ENCODE measurements at places on chromosomes 7 and 10.

GRCh38 chr7:30436518-30436917 lies 42.1 kb downstream of the NOD1 start:
- no peak for DNase-seq

GRCh38 chr7:47807756-47808155 lies 140.5 kb downstream of the PKD1L1 start:
- DNase-seq, result no peak

- DNase-seq, result no peak
Measured at GRCh38 chr10:2920637-2921036, 146.7 kb upstream of the PFKP start.

GRCh38 chr10:75495434-75496190 lies 64.2 kb downstream of the LRMDA start:
- DNase-seq, result no peak

DNA sequence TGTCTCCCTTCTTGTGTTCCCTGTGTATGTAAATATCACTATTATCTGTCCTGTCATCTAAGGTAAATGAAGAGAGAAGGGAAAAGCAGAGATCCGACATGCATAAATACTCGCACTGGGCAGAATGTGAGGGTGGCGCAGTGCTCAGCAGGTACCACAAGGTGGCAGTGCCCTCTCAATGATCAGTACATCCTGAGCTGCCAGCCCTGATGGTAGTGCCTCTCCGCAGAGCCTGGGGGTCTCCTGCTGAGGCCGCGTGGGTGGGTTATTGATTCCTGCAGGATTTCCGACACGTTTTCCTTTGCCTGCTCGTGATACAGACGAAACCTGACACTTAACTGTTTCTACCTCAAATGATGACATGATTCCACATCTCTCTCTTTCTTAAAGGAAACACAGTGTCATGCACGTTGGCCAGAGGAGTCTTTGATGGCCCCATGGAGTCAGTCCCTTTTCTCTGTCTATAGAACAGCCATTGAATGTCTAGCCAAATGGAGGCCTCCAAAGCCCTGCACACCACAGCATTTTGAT lies 19.8 kb downstream of the RGR start:
- peak; percentile 16 for DNase-seq

GRCh38 chr7:117155694-117156093 lies 167.2 kb downstream of the WNT2 start:
- no peak for DNase-seq

DNA sequence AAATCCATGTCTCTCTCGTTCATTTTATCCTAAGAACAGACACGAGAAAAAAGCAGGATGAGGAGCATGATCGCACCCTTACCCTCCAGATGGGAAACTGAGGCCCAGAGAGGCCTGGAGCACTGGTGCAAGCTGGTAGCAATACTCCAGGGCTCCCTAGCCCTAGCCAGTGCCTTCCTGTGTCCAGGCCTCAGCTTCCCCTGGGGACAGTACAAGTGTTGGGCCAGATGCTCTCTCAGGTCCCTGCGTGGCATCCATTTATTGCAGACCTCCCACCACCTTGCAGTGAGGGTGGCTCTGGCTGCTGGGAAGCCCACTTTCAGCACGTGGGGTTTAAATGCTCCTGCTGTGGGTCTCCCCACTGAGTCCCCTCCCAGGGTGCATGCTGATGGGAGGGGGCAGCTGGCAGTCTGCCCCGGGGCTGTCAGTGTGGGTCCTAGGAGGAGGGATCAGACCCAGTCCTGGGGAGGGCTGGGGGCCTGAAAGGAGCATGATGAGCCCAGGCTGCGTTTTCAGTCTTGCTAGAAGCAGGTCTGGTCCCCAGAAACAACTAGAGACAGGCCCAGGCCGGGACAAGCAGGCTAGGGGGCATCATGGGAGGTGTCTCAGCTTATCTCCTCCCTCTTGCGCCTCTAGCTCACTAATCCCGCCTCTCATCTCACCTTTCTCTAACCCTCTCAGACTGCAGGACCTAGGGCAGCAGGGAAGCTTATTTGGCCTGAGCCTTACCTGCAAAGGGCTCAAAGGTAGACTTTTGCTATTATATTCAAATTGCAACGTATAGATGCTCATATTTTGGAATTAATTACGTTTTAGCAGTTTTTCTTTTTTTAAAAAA lies 662 bp upstream of the PPIF start:
- DNase-seq, result no peak

Measured in fibroblast of skin of left quadriceps (primary cell).